ENCODE measurements at places on chromosomes 1 and 21. TPM values are rescaled to one million over a fixed set of nuclear protein-coding genes. Genes with fewer than 3 reads are reported as not detected.

DNA sequence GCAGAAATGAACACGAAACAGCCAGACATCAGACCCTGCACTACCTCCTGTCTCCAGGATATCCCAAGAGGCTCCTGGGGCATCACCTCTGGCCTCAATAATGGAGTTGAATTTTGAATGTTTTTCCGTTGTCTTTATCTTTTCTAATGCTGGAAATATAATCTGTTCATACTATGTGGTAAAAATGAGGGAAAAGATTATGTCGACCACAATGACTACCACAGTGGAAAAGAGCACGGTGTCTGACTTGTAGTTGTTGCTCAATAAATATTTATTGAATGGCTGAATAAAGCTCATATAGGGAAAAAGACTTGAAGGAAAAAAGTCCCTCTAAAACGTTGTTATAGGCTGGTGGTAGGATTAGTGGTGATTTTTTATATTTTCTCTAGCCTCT is 44.6 kb upstream of the ROR1 start:
- no peak for DNase-seq

DNA sequence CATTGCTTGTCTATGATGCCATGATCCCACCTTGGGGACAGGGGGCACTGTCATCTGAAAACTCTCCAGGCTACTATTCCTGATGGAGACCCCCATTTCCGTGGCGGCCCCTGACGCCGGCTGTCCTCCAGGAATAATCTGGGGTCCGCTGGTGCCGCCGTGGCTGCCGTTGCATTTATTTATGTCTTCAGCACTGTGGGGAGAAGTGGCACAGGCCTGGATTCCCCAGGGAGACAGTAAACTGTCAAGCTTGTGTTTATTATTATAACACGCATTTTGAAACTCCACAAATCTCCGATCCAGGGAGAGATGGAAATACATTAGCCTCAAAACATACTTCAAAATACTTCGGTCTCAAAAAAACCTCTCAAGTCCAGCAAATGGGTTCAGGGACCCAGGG is 126.9 kb upstream of the C1orf174 start:
- DNase-seq, result no peak

DNA sequence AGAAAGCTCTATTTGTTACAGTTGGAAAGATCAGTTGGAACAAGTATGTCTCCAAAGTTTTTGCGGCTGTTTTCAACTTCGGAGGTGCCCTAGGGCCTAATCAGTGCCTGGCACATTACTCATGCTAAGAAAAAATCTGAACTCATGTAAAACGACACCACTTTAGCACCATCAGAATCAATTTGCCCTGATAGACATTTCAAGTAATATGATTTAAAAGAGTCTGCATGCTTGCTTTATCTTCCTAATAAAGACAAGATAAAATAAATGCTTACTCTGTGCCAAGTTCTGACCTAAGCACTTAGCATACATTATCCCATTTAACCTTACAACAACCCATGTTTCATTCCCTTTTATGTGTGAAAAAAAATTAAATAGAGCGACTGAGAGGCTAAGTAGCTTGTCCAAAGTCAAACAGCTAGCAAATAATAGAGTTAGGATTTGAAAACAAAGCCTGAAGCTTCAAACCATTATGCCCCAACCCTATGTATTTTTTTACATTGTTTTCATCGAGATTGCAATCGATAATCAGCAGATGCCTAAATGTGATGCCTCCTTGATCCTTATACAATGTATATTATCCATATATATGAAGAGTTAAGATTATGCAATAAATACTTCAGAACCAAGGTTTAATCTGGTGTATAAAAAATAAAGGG is 91.3 kb downstream of the DENND1B start:
- DNase-seq, result no peak

DNA sequence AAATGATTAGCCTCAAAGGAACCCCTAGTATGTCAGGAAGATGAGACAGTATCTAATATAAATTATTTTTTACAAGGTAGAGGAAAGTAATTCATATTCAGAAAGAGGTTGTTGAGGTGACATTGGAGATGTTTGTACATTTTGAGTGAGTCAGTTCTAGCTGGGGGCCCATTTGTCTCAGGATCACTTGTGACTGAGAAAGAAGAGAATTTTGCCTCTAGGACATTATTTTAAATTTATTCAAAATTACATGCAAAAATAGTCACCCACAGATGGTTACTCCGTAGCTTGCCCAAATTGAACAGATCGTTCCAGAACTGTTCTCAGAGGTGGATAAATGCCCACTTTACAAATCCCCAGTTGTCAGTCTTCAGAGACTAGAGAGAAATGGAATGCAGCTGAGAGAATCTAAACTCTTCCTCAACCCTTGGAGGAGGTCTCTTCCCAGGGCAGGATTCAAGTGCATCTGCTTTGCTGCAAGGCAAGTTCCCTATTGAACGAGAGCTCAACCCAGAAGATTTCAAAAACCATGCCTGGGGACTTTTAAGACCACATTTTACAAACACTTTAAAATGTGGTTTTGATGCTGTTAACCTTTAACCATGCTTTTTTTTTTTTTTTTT is 987.8 kb upstream of the ADAMTS5 start:
- peak; percentile 77 for DNase-seq

GRCh38 chr1:90381598-90381997 is 335.5 kb downstream of the BARHL2 start:
- no peak for DNase-seq

- no peak for DNase-seq
Measured at GRCh38 chr21:34174470-34174869, 101.1 kb downstream of the MRPS6 start.

DNA sequence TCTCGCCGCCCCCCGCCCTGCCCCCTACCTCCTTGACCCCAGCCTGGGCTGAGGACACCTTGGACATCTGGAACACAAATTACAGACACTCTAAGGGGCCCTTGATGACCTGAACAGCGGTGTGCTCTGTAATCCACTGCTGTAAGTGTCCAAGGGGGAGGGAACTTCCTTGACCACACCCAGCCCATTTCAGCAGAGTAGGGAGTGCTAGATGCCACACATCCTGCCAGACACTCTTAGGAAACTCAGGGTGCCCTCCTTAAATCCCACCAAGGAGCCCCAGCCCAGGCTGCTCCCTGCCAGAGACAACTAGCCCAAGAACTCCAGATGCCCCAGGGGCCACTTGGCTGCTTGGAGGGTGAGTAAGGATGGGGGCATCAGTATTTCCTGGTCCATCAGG is 282.2 kb downstream of the RRAGC start:
- DNase-seq, result no peak

DNA sequence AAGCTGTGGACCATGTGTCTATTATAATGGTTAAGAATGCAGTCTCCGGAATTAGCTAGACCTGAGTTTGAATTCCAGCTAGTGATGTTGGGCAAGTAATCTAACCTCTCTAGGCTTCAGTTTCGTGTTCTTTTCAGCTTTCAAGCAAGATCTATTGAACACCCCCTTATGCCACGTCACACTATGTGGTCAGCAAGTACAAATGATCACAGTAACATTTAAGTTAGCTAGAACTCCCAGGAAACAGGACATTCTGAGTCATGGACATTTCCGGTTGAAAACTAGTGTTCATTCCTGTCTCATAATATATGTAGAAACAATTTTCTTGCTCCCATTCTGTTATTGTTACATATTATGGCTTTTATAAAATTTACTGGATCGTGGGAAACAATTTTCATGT is 34.0 kb upstream of the NHLH2 start:
- DNase-seq, result peak; percentile 51

DNA sequence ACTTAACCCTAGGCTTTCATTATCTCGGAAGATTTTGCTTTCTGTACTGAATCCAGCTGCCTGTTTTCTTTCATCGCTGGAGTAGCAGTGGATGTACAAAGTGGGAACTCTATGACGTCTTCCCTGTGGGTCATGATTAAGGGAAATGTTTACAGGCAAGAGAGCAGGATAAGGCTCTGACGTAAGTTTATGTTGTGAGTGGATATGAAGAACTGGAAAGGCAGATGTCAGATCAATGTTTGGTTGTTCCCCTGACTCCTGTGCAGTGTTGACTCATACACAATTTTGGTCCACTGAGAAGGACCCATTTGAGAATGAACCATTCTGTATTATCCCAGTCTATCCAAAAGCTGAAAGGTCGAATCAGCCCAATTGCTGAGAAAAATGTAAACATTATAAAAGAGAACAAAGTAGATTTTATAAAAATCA is 292.4 kb downstream of the GRIK1 start:
- DNase-seq, result peak; percentile 17

DNA sequence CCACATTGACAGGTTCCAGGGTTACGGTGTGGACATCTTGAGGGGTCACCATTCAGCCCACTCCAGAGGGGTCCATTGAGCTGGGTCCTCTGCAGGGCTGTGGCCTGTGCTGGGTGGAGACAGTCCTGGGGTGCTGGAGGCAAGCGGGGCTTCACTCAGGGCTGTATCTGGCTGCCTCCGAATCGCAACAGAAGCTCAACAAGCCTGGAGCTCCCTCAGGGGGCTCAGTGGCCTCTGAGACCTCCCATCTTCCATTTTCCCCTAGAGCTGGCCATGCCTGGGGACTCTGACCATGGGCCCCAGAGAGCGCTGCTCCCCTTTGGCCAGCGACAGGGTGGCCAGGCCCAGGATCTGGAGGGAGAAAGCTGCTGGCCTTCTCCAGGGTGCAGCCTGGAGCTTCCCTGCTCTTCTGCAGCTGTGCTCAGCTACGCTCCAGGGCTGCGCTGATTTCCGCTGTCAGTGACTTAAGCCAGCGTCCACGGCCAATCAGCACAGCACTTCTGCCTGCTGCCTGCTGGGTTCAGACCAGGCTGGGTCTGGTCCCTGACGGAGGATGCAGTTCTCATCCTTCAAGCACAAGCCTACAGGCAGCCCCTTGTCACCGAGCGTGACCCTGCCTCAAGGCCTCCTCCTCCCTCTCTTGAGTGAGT is 45.0 kb upstream of the ADARB1 start:
- no peak for DNase-seq

GRCh38 chr1:246157516-246157915 is 349.6 kb downstream of the SMYD3 start:
- DNase-seq, result no peak

GRCh38 chr21:32708069-32708468 is 19.7 kb downstream of the SYNJ1 start:
- no peak for DNase-seq

- no peak for DNase-seq
Measured at GRCh38 chr1:61056573-61057439, 25.6 kb upstream of the NFIA start.

DNA sequence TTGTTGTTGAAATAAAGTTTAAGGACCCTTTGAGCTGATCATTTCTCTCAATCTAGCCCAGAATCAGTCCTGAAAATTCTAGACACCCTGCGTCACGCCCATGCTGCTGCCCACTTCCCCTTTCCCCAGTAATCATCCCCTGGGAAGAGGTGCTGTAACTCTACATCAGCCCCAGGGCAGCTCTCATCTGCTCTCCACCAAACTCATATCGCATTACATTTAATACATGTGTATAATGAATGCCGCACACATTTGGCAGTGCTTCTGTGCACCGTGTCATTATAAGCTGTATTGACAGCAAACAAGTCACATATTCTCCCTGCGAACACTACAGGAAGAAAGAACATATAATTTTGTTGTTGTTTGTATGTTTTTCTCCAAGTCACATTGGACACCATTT is 539.7 kb upstream of the DAB1 start:
- no peak for DNase-seq

GRCh38 chr1:111867868-111868440 is 112.3 kb downstream of the DDX20 start:
- no peak for DNase-seq

DNA sequence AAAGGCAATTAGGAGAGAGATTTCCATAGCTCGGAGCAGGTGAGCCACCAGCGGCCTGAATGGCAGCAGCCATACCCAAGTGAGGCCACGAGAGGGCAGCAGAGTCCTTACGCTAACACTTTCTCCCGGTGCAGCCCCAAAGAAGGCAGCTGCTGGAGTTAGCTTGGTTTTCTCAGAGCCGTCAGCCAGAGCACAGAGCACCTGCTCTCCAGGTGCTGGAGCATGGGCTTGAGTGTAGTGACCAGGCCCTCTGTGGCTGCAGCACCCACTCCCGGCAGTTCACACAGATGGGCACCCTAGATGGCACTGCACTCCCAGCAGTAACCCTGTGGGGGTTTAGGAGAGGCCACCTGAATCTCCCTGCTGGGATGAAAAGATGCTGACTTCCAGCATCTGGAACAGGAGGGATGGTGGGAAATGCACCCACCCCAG is 45.8 kb downstream of the TMCC2 start:
- DNase-seq, result peak; percentile 72

- no peak for DNase-seq
Measured at GRCh38 chr21:37558676-37559211, 192.2 kb downstream of the DYRK1A start.

- no peak for DNase-seq
Measured at GRCh38 chr1:30603081-30603858, 120.1 kb downstream of the MATN1 start.

DNA sequence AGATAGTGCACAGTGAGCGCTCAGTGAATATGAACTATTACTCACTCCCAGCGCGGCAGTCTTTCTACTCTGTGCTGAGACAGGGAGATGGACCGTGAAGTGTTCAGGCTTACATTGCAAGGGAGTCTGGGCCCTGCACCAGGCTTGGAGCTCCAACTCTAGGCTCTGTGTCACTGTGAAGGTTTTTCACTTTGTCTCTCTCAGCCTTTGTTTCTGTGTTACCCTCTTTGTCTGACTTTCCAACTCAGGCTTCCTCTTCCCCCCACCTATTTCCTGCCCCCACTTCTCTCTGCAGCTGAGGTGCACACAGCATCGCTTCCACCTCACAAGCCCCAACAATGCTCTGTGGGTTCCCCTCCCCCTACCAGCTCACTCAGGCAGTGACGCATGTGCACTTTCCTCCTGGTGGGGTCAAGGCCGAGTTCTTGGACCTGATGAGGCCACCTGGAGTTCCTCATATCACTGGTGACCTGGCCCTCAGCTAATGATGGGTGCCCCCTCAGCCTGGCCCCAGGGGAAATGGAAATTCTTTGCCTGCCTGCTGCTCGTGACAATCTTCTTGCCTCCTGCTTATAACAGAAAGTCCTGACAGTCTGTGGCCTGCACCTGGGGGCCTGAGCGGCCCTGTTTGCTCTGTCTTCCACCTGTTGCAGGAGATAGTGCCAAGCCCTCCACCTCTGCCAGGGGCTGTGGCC is 1.1 kb upstream of the LCK start:
- no peak for DNase-seq

GRCh38 chr1:189351960-189352359 is 1125.7 kb downstream of the BRINP3 start:
- no peak for DNase-seq

GRCh38 chr1:89005286-89006151 is 13.1 kb upstream of the KYAT3 start:
- no peak for DNase-seq

DNA sequence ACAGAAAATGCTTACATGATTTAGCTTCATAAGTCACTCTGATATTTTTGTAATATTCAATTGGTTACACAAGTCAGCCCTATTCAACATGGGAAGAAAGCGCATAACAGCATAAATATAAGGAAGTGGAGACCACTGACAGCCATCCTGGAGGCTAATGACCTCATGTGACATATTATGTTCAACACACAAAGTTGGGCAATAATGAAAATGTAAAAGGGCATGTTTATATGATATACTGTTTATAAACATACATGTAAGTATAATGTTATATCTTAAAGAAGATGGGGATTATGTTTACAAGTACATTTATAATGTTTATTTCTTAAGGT is 30.2 kb downstream of the EVI5 start:
- DNase-seq, result no peak

UTS2 gene
- not detected for total RNA-seq

OR6N1 gene
- total RNA-seq, result not detected

MSTO1 gene
- total RNA-seq, result 24.0 TPM

YY1AP1 gene
- 43.9 TPM for total RNA-seq

SPATA46 gene
- not detected for total RNA-seq

ST6GALNAC3 gene
- total RNA-seq, result 11.4 TPM

SELE gene
- total RNA-seq, result not detected

C4BPA gene
- not detected for total RNA-seq

UBL4B gene
- total RNA-seq, result not detected
